ENCODE measurements at places on chromosomes 7 and 10.

- H3K27me3 ChIP-seq = no peaks in the 10 kb centered on the region
- H3K36me3 ChIP-seq = no peaks in the 10 kb centered on the region
- DNase-seq = no peak
- H3K4me3 ChIP-seq = no peak overlapping the region
These were observed 139.6 kb upstream of the NEBL start for GRCh38 chr10:21036757-21037156.

GRCh38 chr7:30027065-30027456 lies 559 bp upstream of the FKBP14 start:
- peaks cover 30% of the 10 kb centered on the region for H3K4me1 ChIP-seq
- H3K27me3 ChIP-seq = no peaks in the 10 kb centered on the region
- no peak for DNase-seq
- peak overlapping the region; percentile 94 for H3K27ac ChIP-seq
- H3K36me3 ChIP-seq = no peaks in the 10 kb centered on the region

DNA sequence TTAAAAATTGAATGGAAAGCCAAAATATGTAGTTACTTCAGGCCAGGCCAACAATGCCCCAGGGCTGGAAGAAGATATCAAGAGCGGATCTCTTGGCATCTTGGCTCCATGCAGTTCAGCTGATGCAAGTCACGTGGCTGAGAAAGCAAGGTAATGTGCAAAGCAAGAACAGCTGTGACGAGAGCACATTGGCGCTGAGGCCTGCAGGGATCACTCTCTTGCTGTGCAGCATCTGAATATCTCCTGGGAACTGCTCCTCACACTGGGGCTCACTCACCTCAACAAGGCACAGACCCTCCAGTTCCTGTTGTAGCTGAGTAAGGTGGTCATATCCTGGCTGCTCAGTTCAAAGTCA lies 14.0 kb downstream of the AKR1B1 start:
- no peak for DNase-seq
- peaks cover 23% of the 10 kb centered on the region for H3K4me1 ChIP-seq
- H3K27ac ChIP-seq = peak overlapping the region; percentile 50
- H3K27me3 ChIP-seq = no peaks in the 10 kb centered on the region

- H3K27me3 ChIP-seq = no peaks in the 10 kb centered on the region
- no peak overlapping the region for H3K4me3 ChIP-seq
- no peaks in the 10 kb centered on the region for H3K36me3 ChIP-seq
- peaks cover under 1% of the 10 kb centered on the region for H3K4me1 ChIP-seq
- H3K27ac ChIP-seq = no peak overlapping the region
- no peak for DNase-seq
These were observed 207.2 kb downstream of the PARD3 start for GRCh38 chr10:34607894-34608293.

Measured in psoas muscle (tissue), 8 donors.